Spinal cord (tissue), 10 donors: ENCODE measurements at places on chromosomes 1 and 21. TPM values are rescaled to one million over a fixed set of nuclear protein-coding genes. Genes with fewer than 3 reads are reported as not detected.

GRCh38 chr1:37612186-37612585 is 16.4 kb upstream of the GNL2 start:
- H3K4me1 ChIP-seq = no peaks in the 10 kb centered on the region
- no peak overlapping the region for H3K27ac ChIP-seq
- no peak for DNase-seq
- peaks cover 43% of the 10 kb centered on the region for H3K27me3 ChIP-seq
- no peaks in the 10 kb centered on the region for H3K36me3 ChIP-seq

DNA sequence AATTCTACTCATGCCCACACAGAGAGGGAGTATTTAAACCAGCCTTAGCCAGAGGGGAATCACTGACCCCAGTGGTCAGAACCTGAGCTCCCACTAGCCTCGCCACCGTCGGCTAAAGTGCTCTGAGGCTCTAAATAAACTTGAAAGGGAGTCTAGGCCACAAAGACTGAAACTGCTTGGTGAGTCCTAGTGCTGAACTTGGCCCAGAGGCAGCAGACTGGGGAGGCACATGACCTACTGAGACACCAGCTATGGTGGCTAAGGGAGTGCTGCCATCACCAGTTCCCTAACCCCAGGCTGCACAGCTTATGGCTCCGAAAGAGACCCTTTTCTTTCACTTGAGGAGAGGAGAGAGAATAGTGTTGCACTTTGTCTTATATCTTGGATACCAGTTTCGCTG is 1542.8 kb downstream of the KCNT2 start:
- no peak overlapping the region for H3K4me3 ChIP-seq
- no peak overlapping the region for H3K27ac ChIP-seq
- H3K27me3 ChIP-seq = no peaks in the 10 kb centered on the region
- no peak for DNase-seq

GRCh38 chr1:6770751-6771440 is 14.4 kb upstream of the CAMTA1 start:
- no peaks in the 10 kb centered on the region for H3K27me3 ChIP-seq
- no peak overlapping the region for H3K27ac ChIP-seq
- no peak for DNase-seq
- H3K4me1 ChIP-seq = peaks cover 14% of the 10 kb centered on the region

GRCh38 chr1:70674941-70675685 is 264.0 kb downstream of the CTH start:
- H3K36me3 ChIP-seq = no peaks in the 10 kb centered on the region
- H3K27me3 ChIP-seq = no peaks in the 10 kb centered on the region

DNA sequence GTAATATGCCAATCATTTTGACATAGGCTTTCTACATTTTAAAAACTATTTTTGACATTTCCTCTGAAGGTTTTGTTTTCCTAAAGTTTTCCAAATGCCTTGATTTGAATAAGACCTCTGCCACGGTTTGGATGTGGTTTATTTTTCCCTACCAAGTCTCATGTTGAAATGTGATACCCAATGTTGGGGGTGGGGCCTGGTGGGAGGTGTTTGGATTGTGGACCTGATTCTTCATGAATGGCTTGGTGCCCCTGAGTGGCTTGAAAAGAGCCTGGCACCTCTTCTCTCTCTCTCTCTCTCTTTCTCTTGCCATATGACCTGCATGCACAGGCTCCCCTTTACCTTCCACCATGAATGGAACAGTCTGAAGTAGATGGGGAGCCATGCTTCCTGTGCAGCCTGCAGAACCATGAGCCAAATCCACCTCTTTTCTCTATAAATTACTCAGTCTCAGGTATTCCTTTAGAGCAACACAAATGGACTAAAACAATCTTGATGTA is 14.8 kb downstream of the MMEL1 start:
- no peaks in the 10 kb centered on the region for H3K4me1 ChIP-seq
- H3K36me3 ChIP-seq = no peaks in the 10 kb centered on the region
- no peak overlapping the region for H3K4me3 ChIP-seq
- no peak for DNase-seq

DNA sequence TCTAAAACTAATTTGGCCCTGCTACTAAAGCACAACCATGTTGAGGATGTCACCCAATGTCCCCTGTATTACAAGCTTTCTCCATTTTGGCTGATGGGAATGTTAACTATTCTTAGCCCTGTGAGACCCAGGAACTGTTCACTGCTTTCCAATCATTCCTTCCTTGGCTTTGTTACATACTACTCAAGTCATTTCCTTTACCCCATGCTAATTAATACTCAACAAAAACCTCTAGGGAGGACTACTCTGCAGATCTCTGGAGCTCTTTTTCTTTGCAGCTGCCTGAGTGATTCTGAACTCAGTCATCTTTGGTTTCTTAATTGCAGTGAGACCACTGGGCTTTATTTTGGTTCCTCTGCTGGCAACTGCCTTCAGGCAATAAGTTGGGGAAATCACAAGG is 23.3 kb upstream of the RPE65 start:
- no peaks in the 10 kb centered on the region for H3K36me3 ChIP-seq
- H3K27ac ChIP-seq = no peak overlapping the region
- DNase-seq = no peak
- H3K27me3 ChIP-seq = no peaks in the 10 kb centered on the region

- H3K27ac ChIP-seq = no peak overlapping the region
- H3K36me3 ChIP-seq = no peaks in the 10 kb centered on the region
- no peak for DNase-seq
- H3K4me1 ChIP-seq = no peaks in the 10 kb centered on the region
These were observed 21.3 kb upstream of the MAB21L3 start for GRCh38 chr1:116089870-116090269.

DNA sequence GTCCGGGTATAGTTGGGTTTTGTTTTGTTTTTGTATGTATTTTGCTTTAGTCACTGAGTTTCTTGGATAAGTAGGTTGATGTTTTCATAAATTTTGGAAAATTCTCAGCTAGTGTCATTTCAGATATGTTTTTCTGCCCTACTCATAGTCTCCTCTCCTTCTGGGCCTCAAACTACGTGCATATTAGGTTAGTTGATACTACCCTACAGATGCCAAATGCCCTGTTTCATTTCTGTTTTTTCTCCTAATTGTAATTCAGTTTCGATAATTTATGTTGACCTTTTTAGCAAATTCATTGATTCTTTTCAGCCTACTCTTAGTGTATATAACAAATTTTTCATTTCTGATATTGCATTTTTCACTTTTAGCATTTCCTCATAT is 268.6 kb upstream of the RGS18 start:
- no peaks in the 10 kb centered on the region for H3K27me3 ChIP-seq
- DNase-seq = no peak
- H3K4me1 ChIP-seq = no peaks in the 10 kb centered on the region
- H3K36me3 ChIP-seq = no peaks in the 10 kb centered on the region
- no peak overlapping the region for H3K4me3 ChIP-seq

LPAR3 gene
- 2.6 TPM for polyA plus RNA-seq

DNA sequence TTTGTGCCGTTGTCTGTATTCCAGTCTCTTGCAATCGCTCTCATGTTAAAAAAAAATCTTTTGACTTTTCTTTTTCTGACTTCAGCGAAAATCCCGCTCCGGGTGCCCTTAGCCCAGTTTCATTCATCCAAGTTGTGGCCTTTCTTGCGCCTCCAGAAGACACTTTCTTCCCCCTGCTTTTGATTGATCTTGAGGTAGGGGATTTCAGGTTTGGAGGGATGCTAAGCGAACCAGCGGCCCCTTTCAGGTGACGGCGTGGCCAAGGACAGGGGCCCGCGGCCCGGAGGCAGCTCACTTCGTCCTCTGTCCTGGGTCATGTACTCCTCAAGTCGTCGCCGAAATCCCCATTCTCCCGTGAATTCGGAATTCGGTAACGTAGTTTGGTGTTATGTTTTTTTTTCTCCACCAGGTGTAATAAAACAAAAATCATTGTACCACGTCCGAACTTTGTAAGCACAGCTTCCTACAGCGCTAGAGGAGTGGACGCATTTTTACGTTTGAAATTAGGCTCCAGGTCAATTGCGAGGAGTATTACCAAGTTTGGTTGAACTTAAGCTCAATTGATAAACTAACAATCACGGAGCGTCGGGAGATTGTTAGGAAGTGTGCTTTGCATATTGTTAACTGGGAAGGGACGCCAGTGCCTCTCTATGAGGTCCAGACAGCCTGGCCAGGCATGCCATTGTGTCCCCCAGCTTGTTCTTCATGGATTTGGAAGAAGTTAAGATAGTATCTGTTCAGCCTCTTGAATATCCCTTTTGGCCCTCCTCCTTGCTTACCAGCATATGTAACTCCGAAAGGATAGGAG is 1.1 kb downstream of the MRPS6 start:
- H3K27me3 ChIP-seq = no peaks in the 10 kb centered on the region
- H3K27ac ChIP-seq = no peak overlapping the region
- peak overlapping the region; percentile 61 for H3K4me3 ChIP-seq
- H3K36me3 ChIP-seq = no peaks in the 10 kb centered on the region
- DNase-seq = peak; percentile 15

DNA sequence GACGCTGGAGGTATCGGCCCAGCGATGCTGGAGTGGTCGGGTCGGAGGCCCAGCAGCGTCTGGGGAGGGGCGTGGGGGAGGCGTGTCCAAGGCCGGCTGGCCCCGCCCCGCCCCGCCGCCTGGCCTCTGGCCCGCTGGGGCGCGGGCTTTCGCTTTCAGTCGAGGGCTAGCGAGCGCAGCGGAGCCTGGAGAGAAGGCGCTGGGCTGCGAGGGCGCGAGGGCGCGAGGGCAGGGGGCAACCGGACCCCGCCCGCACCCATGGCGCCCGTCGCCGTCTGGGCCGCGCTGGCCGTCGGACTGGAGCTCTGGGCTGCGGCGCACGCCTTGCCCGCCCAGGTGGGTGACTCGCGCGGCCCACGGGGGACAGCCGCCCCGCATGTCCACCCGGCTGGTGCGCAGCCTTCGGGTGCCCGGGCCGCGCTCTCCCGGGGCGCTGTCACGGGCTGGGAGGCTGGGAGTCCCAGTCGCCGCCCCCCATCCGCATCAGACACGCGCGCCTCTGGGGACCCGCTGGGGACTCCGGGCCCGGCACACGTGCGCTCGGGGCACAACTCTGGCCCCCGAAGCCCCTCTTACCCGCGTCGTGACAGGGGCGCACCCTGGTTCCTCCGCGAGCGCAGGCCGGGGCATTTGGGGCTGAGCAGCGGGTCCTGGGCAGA is at the start of gene TNFRSF1B:
TNFRSF1B (plus strand) TSS at position 158 of the 659 bp plus-strand sequence; CDS start at position 259, 101 bp downstream.
- H3K4me3 ChIP-seq = peak within 1 kb of the TSS; percentile 40
- no peaks in the 10 kb centered on the region for H3K36me3 ChIP-seq
- peaks cover 20% of the 10 kb centered on the region for H3K4me1 ChIP-seq
- H3K27me3 ChIP-seq = peaks cover 23% of the 10 kb centered on the region
- no peak within 1 kb of the TSS for H3K27ac ChIP-seq

SMCP gene
- not detected for polyA plus RNA-seq

DNA sequence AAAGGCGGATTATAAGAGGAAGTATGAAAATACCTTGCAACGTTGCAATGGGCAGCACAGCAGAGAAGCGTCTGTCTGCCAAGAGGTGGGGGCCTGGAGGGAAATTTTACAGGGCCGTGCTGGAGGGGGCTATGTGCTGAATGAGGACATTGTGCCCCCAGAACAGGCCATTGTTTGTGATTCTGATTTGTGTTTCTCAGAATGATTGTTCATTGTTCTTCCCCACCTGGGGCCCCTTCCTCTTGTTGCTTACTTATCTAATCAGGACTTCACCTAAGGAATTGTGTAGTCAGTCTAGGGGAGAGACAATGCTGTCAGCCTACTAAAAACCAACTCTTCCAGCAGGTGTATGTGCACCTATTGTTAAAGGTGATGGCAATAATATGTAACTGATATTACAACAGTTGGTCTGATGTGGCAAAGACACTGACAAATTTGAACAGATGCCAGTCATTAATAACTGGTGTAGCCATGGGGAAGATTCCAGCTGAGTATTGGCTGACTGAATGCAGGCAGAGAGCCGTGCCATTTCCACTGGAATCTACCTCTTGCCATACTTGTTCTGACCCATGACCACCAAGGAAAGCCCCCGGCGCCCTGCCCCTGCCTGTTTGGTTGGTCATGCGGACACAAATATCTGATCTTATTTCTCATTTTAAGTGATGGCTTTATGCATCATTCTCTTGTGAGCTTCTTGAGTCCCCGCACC is 45.2 kb upstream of the PSEN2 start:
- H3K27ac ChIP-seq = no peak overlapping the region
- no peak for DNase-seq
- H3K4me1 ChIP-seq = peaks cover 14% of the 10 kb centered on the region
- no peaks in the 10 kb centered on the region for H3K27me3 ChIP-seq

OSCP1 gene
- polyA plus RNA-seq = 23.8 TPM

SPRR2D gene
- not detected for polyA plus RNA-seq

KIF17 gene
- 9.3 TPM for polyA plus RNA-seq

PIGC gene
- 43.6 TPM for polyA plus RNA-seq

DNA sequence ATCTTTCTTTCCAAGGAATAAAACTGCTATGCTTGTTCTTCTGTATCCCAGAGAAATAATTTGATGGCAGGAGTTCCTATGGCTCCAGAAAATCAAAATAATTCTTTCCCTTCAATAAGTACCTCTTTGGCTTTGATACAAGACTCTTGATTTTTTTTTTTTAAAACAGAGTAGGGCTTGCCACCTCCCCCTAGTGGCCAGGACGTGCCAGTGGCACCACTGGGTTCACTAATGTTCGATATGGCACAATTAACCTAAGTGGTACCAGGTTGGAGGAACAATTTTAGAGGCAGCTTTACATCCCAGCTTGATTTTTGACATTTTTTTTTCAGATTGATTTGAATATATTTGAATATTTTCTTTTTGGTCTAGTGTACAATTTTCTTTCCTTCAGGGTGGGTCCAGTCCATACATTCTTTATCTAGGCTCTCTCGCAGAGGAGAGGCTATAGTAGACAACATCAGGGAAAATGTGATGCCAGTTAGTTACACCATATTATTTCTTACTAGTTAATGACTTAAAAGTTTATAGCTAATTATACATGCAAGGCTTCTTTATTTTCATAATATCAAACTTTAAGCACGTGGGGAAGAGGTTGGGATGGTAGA is 330.9 kb downstream of the S1PR1 start:
- H3K4me1 ChIP-seq = no peaks in the 10 kb centered on the region
- no peak overlapping the region for H3K27ac ChIP-seq
- DNase-seq = no peak
- H3K27me3 ChIP-seq = no peaks in the 10 kb centered on the region
- no peak overlapping the region for H3K4me3 ChIP-seq

DNA sequence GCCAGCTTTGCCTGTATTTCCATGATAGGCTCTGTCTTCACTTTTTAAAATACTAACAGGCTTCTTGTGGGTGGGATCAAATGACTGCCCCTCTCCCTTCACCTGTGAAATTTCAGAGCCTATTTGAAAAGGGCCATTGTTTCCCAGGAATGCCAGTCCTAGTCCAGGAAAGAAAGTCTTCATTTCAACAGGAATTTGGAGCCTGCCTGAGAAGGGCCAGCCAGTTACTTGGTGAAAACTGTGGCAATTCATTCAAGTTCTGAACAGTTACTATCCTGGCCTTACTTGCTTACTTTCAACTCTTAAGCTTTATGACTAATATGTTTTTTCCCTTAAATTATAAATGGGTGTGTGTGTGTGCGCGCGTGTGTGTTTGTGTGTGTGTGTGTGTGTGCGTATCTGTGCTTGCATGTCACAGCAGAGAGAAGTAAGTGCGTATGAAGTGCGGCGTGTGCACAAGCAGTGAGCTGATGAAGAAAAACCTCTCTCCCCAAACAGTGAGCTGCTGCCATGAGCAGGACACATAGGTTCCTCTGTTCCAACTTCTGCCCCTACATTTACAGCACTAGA is 67.5 kb upstream of the RNPC3 start:
- H3K36me3 ChIP-seq = no peaks in the 10 kb centered on the region
- H3K4me1 ChIP-seq = peaks cover 2% of the 10 kb centered on the region
- no peak for DNase-seq
- no peaks in the 10 kb centered on the region for H3K27me3 ChIP-seq
